NCI-H2081 (cell line): ENCODE measurements at places on chromosomes 6 and 20.

GRCh38 chr6:36912586-36912985 lies 26.8 kb downstream of the C6orf89 start:
- DNase-seq = no peak

DNA sequence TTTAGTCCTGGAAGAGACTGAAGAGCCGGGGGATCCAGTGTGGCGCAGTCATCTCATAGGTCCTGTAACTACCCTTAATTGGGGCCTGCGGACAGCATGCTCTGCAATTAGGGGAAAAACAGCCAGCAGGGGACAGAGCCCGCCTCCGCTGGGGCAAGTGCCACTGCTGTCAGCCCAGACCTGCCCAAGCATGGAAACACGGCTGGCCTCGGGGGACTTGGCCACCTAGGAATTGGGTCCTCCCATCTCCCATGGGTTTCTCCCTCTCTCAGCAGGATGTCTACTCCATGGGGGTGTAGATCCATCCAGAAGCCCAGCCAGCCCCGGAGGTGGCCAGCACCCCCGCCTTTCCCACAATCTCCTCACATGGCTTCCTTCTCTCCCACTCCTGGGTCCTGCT lies 3.6 kb downstream of the GHRH start:
- peak; percentile 26 for DNase-seq

DNA sequence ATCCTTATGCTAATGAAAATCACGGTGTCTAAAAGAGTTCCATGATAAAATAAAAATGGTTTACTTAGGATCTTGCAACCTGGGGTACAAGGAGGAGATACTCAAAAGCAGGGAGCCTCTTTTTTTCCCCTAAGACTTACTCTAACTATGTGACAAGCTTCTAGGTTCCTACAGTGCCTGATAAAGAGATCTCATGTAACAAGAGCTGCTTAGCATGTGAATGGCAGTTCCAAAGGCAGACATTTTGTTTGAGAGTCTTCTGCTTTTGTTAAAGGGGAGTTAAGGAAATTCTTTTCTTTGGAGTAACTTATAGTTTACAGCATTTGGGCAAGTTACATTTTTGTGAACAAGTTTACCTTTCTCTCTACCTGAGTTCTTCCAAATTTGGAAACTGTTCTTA lies 945.8 kb upstream of the ADGRB3 start:
- DNase-seq = no peak

DNA sequence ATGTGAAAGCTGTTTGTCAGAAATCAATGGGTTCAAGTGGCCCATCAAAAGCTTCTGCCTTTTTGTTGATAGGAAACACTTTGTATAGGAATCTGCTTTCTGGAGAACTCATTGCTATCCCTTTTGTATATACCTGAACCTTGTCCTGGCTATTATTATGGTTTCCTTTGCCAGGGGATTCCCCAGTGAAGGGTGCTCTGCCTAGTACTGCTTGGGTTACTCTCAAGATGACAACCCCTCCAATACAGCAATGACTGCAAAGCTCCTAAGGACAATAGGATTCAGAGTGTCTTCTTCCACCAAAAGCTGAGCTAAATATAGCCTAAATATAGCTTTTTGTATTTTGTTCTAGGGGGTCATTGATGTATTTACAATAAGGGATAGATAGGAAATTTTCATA lies 54.0 kb upstream of the PTPRK start:
- DNase-seq = no peak

GRCh38 chr6:149936743-149937142 lies 5.1 kb upstream of the ULBP2 start:
- DNase-seq = no peak

DNA sequence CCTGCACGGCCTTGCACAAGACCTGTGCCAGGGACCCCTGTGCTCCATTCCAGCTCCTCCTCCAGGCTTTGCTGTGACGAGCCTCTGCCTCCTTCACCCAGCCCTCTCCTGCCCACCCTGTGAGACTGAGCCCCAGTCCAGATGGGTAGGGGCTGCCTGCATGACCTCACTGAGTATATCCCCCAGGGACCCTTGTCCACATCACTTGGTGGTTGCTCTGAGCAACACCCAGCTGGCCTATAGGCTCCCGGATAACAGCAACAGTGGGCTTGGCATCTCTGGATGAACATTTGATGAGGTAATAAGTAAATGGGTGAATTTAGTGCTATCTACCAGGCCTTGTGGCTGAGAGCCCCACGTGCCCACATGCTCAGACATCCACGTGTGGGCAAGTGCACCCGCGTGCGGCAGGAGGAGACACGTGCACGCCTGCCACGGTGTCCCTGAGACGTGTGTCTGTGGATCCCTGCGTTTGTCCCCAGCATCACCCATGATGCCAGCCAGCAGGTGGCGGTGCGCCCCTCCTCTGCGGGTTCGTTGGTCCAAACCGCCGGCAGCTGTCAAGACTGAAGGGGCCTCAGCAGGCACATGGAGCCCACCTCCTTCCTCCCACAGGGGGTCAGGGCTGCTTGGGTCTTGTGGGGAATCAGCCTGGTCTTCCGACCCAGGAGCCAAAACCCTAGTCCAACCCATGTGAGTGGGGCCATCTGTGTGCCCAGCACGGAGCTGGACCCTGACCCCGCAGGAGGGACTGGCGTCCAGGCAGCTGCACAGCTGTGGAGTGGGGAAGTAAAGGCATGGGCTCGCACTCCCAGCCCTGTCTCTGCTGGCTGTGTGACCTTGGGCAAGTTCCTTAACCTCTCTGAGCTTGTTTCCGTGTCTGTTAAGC lies 45.9 kb downstream of the FGD2 start:
- DNase-seq = peak; percentile 77

GRCh38 chr20:19735446-19735845 lies 22.6 kb upstream of the RIN2 start:
- DNase-seq = peak; percentile 77

- no peak for DNase-seq
These were observed 1.4 kb downstream of the PFDN4 start for GRCh38 chr20:54209216-54209813.

- no peak for DNase-seq
These were observed 48.0 kb downstream of the CDC5L start for GRCh38 chr6:44435500-44435899.

- DNase-seq = no peak
These were observed 24.0 kb upstream of the CCND3 start for GRCh38 chr6:41965429-41966213.

GRCh38 chr6:16659466-16660156 lies 101.6 kb downstream of the ATXN1 start:
- no peak for DNase-seq

DNA sequence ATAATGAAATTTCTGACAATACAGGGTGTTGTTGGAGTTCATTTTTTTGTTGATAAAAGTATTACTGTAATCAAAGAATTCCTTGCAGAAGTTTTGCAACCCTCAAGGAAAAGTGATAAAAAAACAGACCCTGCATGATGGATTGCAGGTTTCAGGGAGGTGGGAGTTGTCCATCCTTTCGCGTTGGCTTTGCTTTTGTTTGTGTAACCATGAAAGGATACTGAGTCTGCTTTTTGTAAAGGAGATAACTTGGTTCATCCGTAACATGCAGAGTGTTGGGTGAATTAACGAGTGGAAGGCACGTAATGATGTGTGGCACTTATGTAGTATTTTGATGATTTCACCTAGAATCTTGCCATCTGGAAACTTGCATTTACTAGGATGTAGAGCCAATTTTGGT lies 23.6 kb downstream of the FOXO3 start:
- DNase-seq = no peak

DNA sequence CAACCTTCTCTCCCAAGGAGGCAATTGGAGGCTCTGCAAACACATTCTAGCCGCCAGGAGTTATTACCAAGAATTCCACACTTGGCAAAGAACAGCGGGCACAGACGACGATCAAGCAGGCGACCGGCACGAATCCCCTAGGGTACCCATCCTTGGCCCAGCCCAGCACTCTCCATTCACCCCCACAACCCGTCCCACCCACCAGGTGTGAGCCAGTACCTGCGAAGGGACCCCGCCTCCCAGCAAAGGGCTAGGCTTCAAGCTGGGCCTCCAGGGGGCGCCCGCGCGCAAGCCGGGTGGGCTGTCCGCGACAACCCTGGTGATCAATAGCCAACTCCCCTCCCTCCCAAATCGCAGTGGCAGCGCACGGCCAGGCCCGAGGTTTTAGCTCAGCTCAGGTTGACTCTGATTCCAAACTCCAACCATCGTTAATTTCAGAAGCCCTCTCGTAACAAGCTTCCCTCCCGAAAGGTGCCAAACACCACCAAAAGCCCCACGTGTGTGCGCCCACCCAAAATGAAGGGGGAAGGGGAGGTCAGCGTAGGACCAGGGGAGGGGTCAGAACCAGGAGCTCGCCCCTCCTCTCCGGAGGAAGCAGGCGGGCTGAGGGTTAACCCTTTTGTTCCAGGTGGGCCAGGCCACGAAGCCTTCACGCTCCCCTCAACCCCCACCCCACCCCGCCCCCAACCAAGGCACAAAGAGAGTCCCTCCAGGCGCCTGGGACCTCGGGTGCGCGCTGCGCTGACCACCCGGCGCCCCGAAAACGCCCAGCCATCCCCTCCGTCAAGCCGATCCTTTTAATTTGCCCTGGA lies 2.1 kb downstream of the SALL4 start:
- DNase-seq = peak; percentile 45

GRCh38 chr20:41623625-41624375 lies 5.6 kb upstream of the CHD6 start:
- no peak for DNase-seq

DNA sequence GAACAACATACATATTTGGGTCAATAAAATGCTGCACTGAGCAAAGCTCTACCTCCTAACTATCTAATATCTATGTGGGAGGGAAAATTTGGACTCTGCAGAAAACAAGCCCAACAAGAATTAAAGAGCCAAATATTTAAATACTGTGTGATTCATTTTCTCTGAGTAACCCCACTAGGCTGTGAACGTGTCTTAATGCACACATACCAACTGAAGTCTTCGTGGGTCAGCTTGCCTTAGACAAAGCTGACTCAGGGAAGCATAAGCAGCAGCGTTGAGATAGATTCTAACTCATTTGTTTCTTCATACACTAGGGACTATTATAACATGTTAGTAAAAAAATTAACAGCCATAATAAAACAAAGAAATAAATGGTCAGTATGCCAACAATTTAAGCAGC lies 114.3 kb downstream of the GJA1 start:
- no peak for DNase-seq

GRCh38 chr20:44010162-44010704 lies 95.6 kb downstream of the TOX2 start:
- DNase-seq = no peak

GRCh38 chr6:121344539-121344938 lies 10.3 kb upstream of the TBC1D32 start:
- no peak for DNase-seq

DNA sequence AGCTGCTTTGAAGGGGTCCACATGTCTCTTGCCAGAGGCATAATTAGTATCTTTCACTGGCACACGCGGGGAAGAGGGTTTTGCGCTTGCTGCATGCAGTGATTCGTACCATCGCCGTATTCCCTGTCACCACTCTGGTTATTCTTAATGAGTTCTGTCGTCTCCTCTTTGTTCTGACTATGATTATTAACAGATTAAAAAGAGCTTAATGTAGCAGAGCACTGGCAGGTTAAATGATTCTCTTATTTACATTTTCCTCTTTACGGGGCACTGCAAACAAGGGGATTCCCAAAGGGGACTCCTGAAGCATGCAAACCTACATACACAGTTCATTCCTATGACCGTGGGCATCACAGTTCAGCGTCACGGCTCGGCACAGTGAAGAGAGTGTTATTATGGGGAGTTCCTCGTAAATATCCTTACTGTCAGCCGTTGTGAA lies 204.8 kb downstream of the DTNBP1 start:
- peak; percentile 8 for DNase-seq

GRCh38 chr6:160990847-160991405 lies 643 bp upstream of the MAP3K4 start:
- no peak for DNase-seq

GRCh38 chr6:137006056-137006455 lies 38.7 kb downstream of the IL20RA start:
- no peak for DNase-seq

DNA sequence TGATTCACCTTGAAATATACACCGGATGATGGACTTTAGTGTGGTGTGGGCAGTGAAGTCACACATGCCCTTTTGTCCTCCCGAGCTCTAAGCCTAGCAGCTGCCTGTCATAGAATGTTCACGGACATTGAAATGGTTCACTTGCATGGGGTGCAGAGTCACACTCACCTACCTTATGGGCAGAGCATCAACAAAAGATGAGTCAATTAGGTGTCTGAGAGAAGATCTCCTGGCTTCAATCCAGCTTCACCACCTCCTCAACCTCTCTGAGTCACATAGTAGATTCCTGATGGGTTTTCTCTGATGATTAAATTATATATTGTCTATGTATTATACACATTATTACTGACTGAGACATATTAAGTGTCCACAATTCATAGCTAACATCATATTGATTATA lies 48.1 kb upstream of the HLA-E start:
- no peak for DNase-seq

DNA sequence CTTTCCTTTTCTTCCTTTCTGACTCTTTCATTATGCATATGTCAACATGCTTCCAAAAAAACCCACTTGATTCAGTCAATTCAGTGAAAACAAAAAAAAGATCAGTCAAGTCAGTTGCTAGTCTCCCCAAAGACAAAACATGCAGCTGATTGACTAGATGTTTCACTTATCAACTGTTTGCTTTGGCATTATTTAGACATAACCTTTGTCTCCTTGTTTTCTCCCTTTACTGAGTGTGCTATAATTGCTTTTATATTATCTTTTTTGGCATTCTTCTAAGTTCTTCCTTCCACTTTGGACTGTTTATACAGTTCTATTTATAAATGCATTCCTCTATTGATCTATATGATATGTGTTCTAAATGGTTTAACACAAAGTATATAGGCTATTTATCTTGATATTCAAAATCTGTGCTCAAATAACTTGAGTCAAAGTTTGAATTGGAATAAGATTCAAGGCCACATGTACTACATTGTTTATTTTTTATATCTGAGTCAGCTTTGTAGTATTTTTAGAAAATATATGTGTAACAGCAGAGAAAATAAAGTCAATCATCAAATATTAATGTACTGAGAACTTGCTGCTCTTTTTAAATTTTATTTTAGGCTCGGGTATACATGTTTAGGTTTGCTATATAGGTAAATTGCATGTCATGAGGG lies 260.5 kb downstream of the CENPW start:
- DNase-seq = no peak

GRCh38 chr6:110777636-110778035 lies 37.6 kb downstream of the CDK19 start:
- DNase-seq = no peak

DNA sequence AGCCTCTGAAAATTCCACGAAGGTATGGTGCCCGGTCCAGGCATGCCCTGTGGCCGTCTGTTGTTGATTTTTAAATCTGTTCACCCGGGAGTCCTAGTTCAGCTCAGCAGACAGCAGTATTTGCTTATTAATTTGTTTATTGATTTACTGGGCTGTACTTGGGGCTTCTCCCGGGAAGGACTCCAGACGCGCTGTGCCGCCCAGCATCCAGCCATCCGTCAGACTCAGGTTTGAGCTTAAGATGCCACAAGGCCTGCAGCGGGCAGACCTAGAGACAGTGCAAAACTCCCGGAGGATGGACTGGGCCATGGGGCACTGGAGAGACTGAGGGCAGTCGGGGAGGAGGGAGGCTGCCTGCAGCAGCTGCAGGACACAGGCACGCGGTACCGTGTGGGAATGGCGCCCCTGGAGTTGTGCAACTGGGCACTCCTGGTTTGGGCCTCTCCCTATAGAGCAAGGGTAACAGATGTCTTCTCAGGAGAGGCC lies 17.3 kb upstream of the CCDC167 start:
- DNase-seq = no peak

- DNase-seq = no peak
These were observed 8.6 kb downstream of the GABRR1 start for GRCh38 chr6:89208551-89208950.
